ENCODE measurements at places on chromosomes 11 and 22. TPM values are rescaled to one million over a fixed set of nuclear protein-coding genes. Genes with fewer than 3 reads are reported as not detected.

GRCh38 chr11:128582496-128583366 is 4.6 kb downstream of the ETS1 start:
- DNase-seq = peak; percentile 90

The APOA5 gene
- total RNA-seq = 0.23 TPM

The MRGPRX4 gene
- 3.9 TPM for total RNA-seq

- no peak for DNase-seq
These were observed 19.6 kb downstream of the AMOTL1 start for GRCh38 chr11:94787801-94788200.

GRCh38 chr22:19655399-19655798 is 58.9 kb upstream of the SEPTIN5 start:
- DNase-seq = no peak

DNA sequence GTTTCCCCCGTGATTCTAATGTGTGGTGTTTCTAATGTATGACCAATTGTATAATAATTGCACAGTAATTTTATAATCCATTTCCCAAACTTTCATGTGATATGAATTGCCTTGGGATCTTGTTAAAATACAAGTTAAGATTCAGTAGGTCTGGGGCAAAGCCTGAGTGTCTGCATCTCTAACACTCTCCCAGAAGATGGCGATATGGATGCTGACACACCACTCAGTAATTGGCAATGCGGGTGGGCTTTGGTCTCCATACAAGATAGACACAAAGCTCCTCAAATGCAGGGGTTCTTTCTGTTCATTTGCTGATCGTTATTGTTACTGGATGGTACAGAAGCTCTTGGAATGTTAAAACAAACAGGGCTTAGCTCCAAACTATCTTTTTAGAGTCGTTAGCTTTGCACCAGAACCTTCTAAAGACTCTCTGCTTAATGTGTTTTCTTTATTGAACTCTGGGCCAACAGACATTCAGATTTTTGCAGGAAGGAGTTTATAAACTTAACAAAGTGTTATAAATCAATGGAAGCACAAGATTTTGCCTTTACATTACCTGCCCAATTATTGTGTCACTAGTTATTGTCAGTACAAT is 45.4 kb upstream of the ANO3 start:
- peak; percentile 21 for DNase-seq

GRCh38 chr11:40328890-40329614 is 1130.4 kb downstream of the LRRC4C start:
- DNase-seq = peak; percentile 99

GRCh38 chr22:32617271-32617670 is 142.7 kb downstream of the FBXO7 start:
- DNase-seq = peak; percentile 63

DNA sequence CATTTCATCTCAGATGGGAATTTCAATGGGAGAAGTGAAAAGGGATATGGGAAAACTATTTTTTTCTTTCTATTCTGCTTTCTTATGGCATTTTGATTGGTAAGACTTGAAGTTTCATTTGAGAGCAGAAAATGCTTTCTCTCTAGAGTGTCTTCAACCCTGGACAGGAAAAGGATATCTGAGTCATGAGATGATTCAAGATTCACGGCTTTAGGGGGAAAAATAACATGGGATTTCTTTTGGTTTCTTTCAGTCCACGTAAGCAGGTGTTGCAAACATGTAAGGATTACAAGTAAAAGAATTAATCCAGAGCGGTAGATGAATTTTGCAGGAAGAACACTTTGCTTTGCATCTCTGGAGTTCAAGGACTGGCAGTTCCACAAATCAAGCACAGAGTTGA is 1001.0 kb upstream of the TENM4 start:
- DNase-seq = peak; percentile 82

DNA sequence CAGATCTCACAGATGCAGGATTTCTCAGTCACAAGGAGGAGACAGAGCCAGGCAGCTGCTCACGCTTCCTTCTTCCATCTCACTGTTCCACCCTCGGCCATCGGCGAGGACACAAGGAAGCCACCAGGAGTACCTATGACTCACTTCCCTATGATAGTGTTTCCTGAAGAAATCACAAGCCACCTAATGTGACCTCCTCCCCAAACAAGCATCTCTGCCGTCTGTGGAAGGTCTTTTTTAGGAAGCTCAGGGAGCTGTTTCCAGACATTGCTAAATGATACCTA is 672.7 kb downstream of the TBC1D22A start:
- DNase-seq = no peak

Data from HT1080 (cell line).